ENCODE measurements at places on chromosomes 13 and 19. TPM values are rescaled to one million over a fixed set of nuclear protein-coding genes. Genes with fewer than 3 reads are reported as not detected.

DNA sequence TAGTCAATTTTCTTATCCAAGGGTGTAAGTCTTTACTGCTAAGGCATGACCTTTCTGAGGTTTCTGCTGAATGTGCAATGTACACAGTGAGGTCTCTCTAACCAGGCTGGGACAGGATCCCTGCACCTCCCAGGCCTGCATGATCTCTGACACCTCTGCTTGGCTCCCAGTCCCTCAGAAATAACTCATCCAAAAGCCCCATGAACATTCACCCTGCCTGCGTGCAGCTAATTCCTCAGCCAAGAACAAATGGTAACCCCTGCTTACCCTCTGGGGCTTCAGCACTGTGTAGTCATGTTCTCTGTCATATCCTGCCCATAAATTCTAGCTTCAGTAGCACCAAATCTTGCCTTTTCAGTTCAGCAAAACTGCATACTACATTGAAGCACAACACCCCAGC, 1146.3 kb upstream of the MIR17HG start:
- H3K4me3 ChIP-seq, result no peak overlapping the region
- H3K27ac ChIP-seq, result no peak overlapping the region
- no peaks in the 10 kb centered on the region for H3K36me3 ChIP-seq
- no peaks in the 10 kb centered on the region for H3K4me1 ChIP-seq

DNA sequence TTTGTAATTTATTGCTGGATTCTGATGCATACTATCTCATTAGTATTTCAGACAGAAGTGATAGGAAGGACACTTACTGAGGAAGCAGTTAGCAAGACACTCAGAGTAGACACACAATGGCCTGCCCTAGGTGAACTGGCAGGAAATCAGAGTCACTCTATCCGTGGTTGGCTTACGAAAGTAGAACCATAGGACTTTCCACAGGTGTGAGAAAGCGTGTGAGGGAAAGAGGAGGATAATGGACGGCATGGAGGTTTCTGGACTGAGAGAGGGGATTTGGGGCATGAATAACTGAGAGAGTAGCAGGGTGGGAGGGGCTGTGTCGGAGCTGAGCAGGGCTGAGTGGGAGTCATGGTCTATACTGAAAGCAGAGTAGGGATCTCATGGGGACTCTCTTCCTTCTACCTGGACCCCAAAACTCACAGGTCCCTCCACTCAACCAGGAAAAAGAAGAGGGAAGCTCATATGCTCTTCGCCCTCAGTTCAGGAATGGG, 18.7 kb upstream of the EID2 start:
- peaks cover 2% of the 10 kb centered on the region for H3K27me3 ChIP-seq
- no peaks in the 10 kb centered on the region for H3K36me3 ChIP-seq
- peak; percentile 23 for DNase-seq
- peaks cover 23% of the 10 kb centered on the region for H3K4me1 ChIP-seq
- peak overlapping the region; percentile 62 for H3K27ac ChIP-seq

DNA sequence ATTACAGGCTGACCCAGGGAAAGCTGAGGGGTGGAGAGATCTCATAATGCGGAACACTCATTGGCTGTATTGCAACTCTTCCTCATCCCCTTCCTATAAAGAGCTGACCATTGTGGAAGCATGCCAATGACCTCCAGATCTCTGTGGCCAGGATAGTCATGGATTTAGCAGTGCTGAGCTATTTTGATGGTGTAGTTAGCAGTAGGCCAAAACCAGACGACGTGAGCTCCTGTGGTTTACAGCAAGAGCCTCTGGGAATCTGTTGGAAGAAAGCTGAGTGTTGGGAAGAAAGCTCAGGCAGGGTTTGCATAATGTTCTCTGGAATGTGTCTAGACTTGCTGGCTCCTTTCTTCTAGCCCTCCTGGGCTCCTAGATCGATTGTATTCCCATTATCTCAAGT, 187.5 kb upstream of the GPC6 start:
- no peak for DNase-seq
- no peaks in the 10 kb centered on the region for H3K36me3 ChIP-seq

DNA sequence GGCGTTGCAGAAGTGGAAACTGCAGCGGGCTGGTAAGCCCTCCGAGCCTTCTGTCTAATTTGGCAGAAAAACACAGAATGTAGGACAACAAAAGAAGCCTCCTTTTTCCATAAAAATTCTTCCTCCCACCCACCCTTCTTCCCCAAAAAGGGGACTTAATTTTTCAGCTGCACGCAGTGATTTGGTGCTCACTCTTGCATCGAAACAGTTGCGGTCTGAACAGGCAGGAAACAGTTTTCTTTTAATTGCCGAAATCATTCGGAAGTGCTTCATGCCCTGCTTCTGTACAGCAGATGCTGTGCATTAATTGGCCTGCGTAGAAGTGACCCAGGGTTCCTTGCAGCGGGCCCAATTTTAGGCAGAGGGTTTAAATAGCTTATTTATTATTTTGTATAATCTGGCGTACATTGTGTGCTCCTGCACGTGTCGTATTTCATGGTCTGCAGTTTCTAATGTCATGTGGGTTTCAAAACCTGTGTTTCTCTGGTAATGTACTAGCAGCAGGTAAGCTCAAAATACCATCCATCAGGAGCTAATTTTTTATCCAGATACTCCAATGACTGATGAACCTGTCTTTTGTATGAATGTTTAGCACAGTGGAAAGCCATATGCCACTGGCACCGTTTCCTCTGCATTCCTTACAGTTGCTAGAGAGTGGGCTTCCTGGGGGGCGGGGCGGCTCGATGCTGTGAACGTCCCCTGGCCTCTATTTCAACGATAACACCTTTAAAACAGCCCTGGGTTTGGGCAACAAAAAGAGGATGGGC, 66.6 kb downstream of the GGACT start:
- no peak overlapping the region for H3K4me3 ChIP-seq
- no peak overlapping the region for H3K27ac ChIP-seq
- H3K36me3 ChIP-seq, result no peaks in the 10 kb centered on the region
- no peak for DNase-seq

DNA sequence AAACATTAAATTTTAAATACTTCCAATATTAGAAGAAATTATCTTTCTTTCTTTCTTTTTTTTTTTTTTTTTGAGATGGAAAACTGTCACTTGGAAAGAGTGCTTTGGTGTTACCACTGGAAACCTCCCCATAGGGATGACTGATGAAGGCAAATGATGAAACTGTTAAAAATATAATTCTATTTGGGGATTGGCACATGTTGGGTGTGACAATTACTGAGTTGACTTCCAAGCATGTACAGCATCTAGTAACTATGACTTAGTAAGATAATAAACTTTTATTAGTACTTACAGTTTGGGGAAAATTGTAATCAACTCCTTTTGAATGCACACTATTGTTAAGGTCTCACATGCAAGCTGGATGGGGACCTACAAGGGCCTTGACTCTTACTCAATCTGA, 592.5 kb downstream of the KCTD12 start:
- no peak overlapping the region for H3K27ac ChIP-seq
- no peaks in the 10 kb centered on the region for H3K36me3 ChIP-seq
- H3K27me3 ChIP-seq, result no peaks in the 10 kb centered on the region
- H3K4me3 ChIP-seq, result no peak overlapping the region
- H3K4me1 ChIP-seq, result no peaks in the 10 kb centered on the region
- no peak for DNase-seq

DNA sequence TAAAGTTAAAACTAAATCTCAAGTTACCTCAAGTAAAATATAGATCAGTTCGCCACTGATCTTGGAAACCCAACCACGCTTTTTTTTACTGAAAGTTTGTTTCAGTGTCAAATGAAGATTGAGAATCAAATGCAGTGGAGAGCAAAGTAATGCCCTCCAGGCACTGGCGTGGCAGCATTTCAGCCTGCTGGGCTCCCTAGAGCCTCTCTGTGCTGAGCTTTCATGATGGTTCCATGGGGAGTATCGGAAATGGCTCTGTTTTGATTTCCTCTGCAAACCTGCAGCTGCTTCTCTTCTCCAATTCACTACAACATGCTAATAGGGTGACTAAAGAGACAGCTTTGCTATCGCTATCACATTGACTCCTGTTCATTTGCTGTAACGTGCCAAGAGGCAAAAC, 141.6 kb downstream of the FGF14 start:
- H3K4me1 ChIP-seq, result no peaks in the 10 kb centered on the region
- DNase-seq, result no peak
- H3K27me3 ChIP-seq, result no peaks in the 10 kb centered on the region
- H3K4me3 ChIP-seq, result no peak overlapping the region
- H3K27ac ChIP-seq, result no peak overlapping the region
- H3K36me3 ChIP-seq, result no peaks in the 10 kb centered on the region

GRCh38 chr19:6073858-6074708, 36.2 kb downstream of the RFX2 start:
- no peak overlapping the region for H3K4me3 ChIP-seq
- H3K4me1 ChIP-seq, result peaks cover 6% of the 10 kb centered on the region
- no peaks in the 10 kb centered on the region for H3K27me3 ChIP-seq
- H3K27ac ChIP-seq, result no peak overlapping the region

DNA sequence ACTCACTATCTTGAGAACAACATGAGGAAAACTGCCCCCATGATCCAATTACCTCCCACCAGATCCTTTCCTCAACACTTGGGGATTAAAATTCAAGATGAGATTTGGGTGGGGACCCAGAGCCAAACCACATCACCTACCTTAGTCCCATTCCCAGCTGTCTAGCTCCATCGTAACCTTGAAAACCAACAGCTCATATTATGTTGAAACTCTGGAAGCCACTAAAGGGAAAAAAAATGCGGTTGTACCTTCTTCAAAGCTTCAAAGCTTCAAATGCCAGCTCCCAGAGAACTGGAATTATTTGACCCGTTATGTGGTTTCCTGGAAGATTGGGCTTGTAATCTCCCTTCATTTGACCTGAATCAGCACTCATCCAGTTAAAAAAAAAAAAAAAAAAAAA, 223.1 kb upstream of the GPC6 start:
- H3K4me3 ChIP-seq, result no peak overlapping the region
- H3K4me1 ChIP-seq, result no peaks in the 10 kb centered on the region
- no peak overlapping the region for H3K27ac ChIP-seq
- H3K36me3 ChIP-seq, result peaks cover 3% of the 10 kb centered on the region
- no peak for DNase-seq

DNA sequence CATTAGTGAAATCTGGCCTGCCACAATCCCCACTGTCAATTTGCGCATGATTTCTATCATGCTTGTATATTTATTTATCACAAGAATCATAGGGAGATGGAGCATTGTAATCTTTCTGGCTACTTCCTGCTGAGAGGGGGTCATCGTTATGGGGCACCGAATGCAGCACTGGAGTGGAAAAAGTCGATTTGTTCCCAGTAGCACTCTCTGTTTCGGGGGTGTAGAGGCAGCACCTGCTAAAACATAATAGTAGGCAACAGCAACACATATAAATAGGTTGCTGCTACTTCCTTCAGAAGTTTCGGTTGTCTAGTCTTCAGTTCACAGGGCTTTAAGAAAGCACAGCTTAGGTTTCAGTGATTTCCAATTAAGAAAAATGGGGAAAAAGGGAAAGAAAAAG, 23.4 kb upstream of the CEACAM21 start:
- peaks cover 23% of the 10 kb centered on the region for H3K36me3 ChIP-seq
- H3K4me1 ChIP-seq, result peaks cover 78% of the 10 kb centered on the region
- no peaks in the 10 kb centered on the region for H3K27me3 ChIP-seq
- no peak for DNase-seq
- H3K4me3 ChIP-seq, result peak overlapping the region; percentile 93
- H3K27ac ChIP-seq, result peak overlapping the region; percentile 99

DNA sequence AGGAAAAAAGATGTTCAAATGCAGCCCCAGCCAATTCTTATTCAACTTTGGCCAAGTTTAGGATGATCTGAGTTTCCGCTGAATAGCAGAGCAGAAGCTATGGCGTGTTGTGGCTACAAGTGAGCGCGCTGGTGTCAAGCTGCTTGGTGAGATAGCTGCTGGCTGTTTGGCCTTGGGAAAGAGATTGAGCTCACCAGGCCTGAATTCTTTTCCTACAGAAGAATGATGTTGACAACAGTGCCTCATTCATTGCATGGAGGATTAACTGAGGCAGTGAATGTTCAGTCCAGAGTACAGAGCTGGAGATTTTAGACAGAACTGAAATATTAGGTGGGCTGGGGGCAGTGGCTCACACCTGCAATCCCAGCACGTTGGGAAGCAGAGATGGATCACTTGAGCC, 31.5 kb upstream of the MAP3K10 start:
- no peak overlapping the region for H3K27ac ChIP-seq
- no peak overlapping the region for H3K4me3 ChIP-seq
- H3K4me1 ChIP-seq, result peaks cover 8% of the 10 kb centered on the region
- no peaks in the 10 kb centered on the region for H3K36me3 ChIP-seq
- no peaks in the 10 kb centered on the region for H3K27me3 ChIP-seq

DNA sequence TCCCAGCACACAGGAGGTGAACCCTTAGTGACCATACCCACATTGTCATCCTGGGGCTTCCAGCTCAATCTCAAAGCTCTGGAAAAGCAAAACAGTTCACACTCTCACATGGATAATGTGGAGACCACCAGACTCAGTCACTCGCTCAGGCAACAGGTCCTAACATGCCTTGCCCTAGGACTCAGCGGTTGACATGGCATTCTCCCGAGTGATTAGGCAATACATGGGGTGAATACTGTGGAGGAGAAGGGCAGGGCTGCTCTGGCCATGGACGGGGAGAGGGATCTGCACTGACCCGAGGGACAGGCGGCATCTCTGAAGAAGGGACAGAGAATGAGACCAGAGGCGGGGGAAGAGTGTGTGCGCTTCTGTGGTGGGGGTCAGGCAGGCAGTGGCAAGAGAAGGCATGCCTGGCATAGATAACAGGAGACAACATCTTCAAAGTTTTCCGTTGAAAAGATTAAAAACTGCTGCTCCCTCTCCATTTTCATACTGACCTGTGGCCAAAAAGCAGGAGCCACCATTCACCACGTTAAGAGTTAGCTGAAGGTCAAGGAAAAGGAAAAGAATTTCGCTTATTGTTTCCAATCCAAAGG, 44.5 kb upstream of the EPHX3 start:
- no peaks in the 10 kb centered on the region for H3K36me3 ChIP-seq
- H3K27me3 ChIP-seq, result no peaks in the 10 kb centered on the region
- no peak overlapping the region for H3K4me3 ChIP-seq
- H3K4me1 ChIP-seq, result peaks cover 51% of the 10 kb centered on the region

DNA sequence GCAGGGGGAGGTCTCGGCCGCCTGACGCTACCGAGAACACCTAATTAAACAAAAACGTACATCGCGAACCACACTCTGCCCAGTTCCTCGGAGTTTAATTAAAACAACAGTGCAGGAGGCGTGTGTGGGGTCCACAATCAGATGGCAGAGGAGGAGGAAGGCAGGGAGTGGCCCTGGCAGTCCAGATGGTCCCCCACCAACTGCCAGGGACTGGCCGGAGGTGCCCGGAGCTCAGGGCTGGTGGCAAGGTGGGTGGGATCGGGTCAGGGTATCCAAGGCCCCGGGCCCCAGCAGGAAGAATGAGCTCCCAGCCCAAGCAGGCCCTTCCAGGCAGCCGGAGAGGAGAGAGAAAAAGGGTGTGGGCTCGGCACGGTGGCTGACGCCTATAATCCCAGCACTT, 71.3 kb downstream of the PTPRS start:
- H3K27me3 ChIP-seq, result peaks cover 4% of the 10 kb centered on the region
- H3K4me3 ChIP-seq, result no peak overlapping the region
- H3K36me3 ChIP-seq, result no peaks in the 10 kb centered on the region
- H3K27ac ChIP-seq, result no peak overlapping the region

- no peak for DNase-seq
- no peak overlapping the region for H3K4me3 ChIP-seq
- no peak overlapping the region for H3K27ac ChIP-seq
- peaks cover 4% of the 10 kb centered on the region for H3K4me1 ChIP-seq
- H3K27me3 ChIP-seq, result no peaks in the 10 kb centered on the region
Observed at GRCh38 chr19:45824041-45824471, 8.9 kb upstream of the RSPH6A start.

GRCh38 chr13:99354371-99354951, 47.3 kb upstream of the GPR183 start:
- peak; percentile 68 for DNase-seq
- H3K36me3 ChIP-seq, result peaks cover 16% of the 10 kb centered on the region

The OR7A5 gene
- not detected for total RNA-seq

The GPR12 gene
- not detected for total RNA-seq

The CADM4 gene
- total RNA-seq, result 0.28 TPM

The TPTE2 gene
- total RNA-seq, result 0.22 TPM

The RNF17 gene
- total RNA-seq, result 0.65 TPM

The ZSCAN22 gene
- total RNA-seq, result 4.0 TPM

The SYCN gene
- total RNA-seq, result not detected

The GPC5 gene
- not detected for total RNA-seq

The POGLUT2 gene
- 6.0 TPM for total RNA-seq

The SIGLEC10 gene
- total RNA-seq, result 0.38 TPM

Data from activated T-cell treated with anti-CD3 and anti-CD28 coated beads, Interleukin-2, amount 50 U/mL, for 72 hours (primary cell).